CD4-positive, alpha-beta T cell treated with Interferon gamma for 1 hour (primary cell): ENCODE measurements at places on chromosomes 3 and 15.

DNA sequence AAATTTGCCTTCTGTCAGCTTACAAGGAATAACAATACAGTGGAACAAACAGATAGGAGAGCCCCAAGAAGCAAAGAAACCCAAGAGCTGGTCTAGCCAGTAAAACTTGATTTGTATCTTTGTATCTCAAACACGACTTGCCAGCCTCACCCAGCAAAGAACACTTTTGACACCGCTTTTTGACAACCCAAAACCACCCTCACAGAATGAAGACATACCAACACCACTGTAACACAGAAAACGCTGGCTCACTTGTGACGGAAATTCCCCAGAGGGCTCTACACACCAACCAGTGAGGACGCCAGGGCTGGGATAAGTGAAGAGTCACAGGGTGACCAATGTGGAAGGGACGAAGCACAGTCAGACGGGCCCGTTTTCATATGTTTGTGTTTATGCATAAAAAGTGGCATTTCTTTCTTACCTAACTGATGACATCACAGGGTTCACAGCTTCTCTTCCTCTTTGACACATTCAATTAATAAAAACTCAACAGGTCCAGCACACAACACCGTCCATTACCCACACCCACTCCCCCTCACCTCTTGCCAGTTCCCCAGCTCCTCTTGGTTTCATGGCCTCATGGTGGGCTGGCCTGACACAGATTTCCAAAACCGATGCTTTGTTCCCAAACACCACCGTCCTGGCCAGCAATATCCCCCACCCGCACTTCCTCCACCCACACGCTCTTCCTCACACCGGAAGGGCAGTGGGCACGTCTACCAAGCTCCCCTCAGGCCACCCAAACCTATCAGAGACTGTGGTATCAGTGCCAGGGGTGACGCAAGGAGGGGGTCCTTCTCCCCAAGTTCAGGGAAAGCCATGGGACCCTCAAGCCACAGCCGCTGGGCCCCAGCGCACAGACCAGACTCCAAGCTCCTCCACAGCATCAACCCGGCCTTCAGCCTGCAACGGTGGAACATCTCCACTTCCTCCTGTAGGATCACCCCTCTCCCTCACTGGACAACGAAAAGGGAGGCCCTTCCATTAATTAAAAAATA lies 94.2 kb downstream of the ADAMTS17 start:
- no peak for DNase-seq

GRCh38 chr15:65611888-65612615 lies 1.1 kb upstream of the INTS14 start:
- no peak for DNase-seq

GRCh38 chr3:110957247-110958025 lies 114.2 kb upstream of the NECTIN3 start:
- no peak for DNase-seq

DNA sequence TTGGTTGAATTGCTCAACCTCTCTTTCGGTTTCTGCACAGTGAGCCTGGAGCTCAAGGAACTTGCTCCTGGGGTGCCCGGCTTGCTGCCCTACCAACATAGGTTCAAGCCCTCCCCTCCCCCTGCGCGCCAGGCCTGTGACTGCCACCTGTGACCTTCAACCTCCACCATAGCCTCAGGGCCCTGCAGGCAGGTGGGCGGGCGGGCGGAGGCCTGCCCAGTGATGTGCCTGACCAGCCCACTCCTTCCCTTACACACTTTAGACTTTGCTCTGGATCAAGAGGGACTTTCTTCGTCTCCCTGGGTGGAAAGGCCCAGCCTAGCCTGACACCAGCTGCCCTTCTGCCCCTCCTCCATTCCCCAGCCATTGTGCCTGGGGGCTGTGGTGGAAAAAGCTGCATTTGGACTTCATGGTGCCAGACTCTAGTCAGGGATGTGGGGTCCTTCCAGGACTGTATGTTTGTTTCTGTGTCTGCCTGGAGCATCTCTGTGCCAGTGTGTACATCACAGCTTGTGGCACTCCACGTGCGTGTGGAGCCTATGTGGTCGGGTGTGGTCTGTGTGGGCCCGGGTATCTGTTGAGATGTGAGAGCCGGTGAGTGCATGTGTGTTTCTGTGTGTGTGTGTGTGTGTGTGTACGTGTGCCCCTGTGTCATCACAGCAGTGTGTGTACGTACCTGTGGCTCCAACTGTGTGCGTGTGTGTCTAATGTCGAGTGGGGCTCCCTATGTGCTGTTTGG lies 9.5 kb downstream of the PRKCD start:
- DNase-seq = peak; percentile 38

DNA sequence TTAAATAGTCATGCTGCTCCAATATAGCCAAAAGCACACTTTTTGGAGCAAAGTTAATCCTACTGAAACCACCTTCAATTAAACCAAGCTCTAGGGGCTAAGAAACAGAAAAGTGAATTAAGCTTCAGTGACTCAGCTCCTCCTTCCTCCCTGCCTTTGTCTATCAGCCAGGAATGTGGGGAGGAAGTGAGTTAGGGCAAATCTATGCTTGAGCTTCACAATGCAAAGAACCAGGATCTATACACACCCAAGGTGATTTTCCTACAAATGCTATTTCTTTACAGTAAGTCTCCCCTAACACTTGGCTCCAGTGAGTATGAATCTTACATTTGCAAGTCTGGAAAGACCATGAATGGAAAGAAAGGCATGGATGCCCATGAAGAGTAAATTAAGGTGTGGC lies 212.1 kb downstream of the P3H2 start:
- no peak for DNase-seq

DNA sequence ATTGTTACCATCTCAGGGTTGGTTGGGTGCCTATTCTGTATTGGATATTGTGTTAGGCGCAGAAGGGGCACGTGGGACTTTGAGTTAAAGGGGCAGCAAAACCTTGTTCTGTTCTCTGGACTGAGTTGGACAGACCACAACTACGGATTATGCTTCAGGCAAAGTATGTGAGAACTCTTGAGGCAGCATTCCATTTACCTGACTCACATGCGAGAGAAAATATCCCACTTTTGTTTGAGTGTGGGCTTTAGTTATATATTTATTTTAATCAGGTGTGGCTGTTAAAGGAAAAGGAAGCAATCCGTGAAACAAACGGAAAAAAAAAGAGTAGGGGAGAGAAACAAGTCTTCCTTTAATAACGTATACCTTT lies 627 bp upstream of the PLS1 start:
- DNase-seq = no peak

- no peak for DNase-seq
Observed at GRCh38 chr3:32292085-32292796, 53.8 kb downstream of the CMTM8 start.

DNA sequence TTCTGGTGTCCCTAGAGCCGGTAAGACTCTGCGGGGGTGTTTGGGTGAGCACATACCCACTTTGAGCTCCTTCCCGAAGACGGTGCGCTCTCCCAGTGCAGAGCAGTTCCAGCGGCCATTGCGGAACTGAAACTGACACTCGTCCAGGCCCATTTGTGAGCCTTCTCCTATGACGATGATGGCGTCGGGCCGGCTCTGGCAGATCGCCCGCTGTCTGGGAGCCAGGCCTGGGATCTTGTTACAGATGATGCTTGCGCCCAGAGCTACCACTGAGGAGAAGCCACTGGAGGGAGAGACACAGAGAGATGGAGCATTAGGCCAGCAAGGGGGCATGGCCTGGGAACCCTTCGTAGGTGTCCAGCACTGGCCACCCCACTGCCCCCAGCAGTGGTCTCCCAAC lies 5.0 kb downstream of the WNT7A start:
- DNase-seq = no peak

- DNase-seq = no peak
Observed at GRCh38 chr3:188156056-188156455, 2.1 kb downstream of the LPP start.

DNA sequence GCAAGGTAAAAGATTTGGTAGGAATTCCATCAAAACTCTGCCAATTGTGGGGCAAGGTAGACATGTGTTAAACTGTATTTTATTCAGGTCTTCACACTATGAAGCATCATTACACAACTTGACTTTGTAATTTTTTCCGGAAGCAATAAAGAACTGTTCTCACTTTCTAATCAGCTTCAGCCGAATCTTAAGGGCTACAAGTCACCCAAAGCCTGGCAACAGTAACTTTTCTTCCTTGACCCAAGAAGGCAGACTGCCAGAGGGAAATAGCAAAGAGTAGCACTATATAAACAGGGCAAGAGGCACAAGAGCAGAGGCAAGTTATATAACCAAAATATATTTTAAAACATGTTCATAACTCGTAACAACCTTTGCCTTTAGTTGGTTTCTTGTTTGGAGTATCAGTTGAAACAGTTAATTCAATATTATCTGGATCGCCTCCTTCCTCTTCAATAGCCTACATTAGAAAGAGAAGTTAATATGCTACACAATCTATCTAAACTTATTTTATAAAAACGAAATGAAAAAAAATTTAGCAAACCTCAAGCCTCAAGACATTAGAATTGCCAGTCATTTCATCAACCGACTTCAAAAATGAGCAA lies 1.4 kb downstream of the SLTM start:
- DNase-seq = no peak

- no peak for DNase-seq
Observed at GRCh38 chr3:52140769-52141168, 13.5 kb downstream of the POC1A start.

DNA sequence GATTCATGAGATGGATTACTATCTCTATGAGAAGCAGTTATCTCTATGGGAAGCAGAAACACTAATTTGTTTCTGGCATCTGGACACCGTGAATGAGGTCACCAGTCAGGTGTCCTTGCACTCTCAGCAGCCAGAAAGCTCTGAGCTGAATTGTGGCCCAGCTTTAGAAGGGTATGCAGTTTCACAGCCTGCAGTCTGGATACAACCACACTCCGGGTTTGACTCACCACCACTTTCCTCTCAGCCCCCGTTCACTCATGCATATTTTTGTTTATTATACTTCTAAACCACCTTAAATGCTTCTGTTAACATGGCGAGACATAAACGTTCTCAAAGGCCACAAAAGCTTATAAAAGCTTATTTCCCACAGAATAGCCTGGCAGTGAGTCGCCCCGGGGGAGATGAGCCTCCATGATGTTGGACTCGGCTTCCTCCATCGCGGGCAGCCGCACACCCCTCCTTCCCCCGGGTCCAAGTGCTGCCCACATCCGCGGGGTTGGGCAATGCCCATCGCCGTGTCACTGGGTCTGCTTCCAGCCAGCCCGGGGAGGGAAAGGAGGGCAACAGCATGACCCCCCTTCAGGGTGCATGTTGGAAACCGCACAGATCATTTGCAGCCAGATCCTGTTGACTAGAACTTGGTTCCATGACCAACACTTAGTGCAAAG lies 16.8 kb upstream of the SLC41A3 start:
- no peak for DNase-seq

- no peak for DNase-seq
Observed at GRCh38 chr15:69072906-69073305, 58.4 kb downstream of the NOX5 start.

GRCh38 chr3:54909191-54909590 lies 18.7 kb downstream of the LRTM1 start:
- DNase-seq = no peak

GRCh38 chr3:105869861-105870755 lies 1.3 kb upstream of the CBLB start:
- no peak for DNase-seq

GRCh38 chr3:52524752-52525679 lies 8.6 kb downstream of the NT5DC2 start:
- DNase-seq = no peak

DNA sequence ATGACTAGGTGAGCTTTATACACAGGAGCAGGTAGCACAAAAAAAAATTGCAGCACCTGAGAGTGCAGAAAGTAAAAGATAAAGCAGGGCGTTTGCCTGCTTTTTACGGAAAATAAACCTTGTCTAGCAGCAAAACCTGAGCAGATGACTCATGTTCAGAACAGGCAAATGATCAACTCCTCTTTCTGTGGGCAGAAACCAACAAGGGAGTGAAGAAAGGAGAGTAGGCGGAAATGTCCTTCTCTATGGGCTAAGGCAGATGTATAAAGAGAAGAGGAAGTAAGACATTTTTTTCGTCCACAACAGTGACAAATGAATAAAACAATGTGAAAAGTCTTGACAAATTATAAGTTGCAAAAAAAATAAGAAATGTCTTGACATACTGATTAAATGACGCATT lies 24.5 kb upstream of the GMNC start:
- DNase-seq = no peak

DNA sequence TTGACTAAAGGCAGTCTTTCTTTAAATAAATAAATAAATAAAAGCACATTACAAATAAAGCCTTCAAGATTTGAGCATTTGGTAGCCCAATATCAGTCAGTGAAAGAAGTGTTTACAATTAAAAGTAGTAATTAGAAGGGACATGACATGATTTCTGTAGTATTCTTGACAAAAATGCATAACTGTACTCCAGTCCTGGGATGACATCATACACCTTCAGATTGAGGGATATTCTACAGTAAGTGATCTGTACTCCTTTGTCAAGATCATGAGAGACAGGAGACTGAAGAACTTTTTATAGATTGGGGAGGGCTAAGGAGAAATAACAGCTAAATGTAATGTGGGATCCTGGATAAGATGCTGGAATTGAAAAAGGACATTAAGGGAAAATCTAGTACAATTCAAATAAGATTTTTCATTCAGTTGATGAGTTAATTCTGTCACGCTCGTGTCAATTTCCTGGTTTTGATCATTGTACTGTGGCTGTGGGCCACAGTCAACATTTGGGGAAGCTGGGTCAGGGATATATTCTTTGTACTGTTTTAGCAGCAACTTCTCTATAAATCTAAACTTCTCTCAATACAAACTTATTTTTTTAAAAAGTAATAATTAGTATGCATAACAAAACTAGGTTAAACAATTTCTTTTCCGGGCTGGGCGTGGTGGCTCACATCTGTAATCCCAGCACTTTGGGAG lies 314.8 kb downstream of the PTPRG start:
- DNase-seq = no peak

DNA sequence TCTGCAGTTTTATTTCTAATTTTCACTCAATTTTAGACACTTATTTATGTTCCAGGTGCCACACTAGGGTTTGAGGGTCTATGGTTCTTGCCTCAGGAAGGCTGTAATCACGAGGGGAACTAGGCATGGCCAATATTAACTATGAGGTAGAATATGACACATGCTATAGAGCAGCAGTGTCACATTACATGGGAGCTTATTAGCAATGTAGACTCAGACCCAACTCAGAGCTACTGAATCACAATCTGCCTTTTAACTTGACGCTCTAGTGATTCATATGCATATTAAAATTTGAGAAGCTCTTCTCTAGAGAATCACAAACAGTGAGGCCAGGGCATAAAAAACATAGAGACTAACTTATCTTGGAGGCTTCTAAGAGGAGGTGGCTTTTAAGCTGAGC lies 32.8 kb upstream of the MRPL3 start:
- DNase-seq = no peak

DNA sequence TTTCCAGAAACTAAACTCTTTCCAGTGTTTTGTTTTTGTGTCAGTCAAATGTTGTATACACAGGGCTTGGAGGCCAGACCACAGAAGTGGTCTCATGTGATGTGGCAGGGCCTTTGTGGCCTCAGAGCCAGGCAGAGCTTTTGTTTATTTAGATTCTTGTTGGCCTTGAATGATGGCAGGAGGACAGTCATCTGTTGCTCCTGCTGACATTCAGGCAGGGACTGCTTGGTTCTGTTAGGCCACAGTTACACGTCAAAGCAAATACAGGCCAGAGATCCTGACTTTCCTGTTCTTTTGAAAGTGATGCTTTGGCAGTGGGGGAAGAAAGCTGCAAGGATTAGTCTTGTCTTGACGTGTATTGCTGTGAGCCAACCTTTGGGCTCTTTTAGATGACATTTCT lies 325.1 kb downstream of the CACNA2D3 start:
- no peak for DNase-seq
